ENCODE measurements at places on chromosomes 7 and 10. TPM values are rescaled to one million over a fixed set of nuclear protein-coding genes. Genes with fewer than 3 reads are reported as not detected.

- DNase-seq, result no peak
Measured at GRCh38 chr10:1085258-1085657, 29.1 kb downstream of the WDR37 start.

DNA sequence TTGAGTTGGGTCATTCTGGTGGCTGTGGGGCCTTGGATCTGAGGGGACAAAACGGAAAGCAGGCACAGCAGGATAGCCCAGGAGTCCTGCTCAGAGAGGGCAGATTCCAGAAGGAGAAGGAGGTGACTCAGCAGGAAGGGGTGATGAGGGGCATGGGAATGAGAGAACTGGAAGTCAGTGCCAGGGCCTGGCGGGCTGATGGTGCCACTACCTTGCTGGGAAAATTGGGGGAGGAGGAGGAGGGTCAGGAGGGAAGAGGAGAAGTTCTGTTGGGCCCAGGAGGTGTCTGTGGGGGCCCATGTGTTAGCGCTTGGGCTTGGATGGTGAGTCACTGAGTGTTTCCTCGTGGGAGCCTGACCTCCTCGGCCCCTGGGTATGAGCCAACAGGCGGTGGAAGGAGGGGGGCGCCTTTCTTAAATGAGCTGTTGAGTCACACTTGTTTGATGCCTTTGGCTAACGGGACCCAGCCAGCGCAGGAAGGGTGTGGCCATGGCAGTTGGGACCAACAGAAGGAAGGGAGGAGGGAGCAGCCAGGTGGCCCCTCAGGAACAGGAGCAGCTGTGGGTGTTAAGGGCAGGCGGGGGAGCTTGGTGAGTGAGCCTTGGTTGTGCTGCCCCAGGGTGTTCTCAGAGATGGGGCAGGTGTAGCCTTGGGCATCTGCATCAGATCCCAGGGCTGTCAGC is 130.0 kb upstream of the BTBD16 start:
- DNase-seq, result peak; percentile 92

DNA sequence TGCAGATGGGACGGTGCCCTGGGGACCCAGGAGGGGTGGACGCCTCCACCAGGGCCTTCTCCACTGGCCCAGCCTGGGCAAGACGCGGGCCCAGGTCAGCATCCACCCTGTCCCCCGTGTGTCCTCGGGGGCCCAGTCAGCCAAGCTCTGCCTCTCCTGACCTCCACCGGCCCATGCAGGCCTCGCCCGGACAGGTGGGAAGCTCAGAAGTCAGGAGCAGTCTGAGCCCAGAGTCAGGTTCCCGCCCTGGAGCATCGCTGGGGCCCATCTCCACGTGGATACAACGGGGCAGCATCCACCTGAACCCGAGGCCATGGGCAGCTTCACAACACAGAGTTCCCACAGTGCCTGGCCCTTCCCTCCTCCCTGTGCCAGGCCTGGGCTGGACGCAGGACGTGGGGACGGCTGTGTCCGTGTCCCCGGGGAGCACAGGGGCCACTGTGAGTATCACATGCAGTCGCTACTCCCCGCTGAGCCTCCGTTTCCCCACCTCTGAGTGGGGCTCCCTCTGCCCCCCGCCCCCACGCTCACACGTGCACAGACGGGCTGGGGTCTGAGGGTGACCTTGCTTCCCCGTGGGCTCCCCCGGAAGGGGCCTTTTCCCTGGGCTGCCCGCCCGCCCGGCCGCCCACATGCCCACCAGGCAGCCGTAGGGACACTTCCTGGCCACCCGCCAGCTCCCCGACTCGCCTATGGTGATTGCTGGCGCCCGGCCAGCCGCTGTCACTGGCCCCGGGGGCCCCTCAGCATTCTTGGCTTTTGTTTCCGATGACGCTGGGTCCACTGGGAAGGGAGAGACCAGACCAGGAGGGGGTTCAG is 64.3 kb downstream of the PDGFA start:
- DNase-seq, result no peak

DNA sequence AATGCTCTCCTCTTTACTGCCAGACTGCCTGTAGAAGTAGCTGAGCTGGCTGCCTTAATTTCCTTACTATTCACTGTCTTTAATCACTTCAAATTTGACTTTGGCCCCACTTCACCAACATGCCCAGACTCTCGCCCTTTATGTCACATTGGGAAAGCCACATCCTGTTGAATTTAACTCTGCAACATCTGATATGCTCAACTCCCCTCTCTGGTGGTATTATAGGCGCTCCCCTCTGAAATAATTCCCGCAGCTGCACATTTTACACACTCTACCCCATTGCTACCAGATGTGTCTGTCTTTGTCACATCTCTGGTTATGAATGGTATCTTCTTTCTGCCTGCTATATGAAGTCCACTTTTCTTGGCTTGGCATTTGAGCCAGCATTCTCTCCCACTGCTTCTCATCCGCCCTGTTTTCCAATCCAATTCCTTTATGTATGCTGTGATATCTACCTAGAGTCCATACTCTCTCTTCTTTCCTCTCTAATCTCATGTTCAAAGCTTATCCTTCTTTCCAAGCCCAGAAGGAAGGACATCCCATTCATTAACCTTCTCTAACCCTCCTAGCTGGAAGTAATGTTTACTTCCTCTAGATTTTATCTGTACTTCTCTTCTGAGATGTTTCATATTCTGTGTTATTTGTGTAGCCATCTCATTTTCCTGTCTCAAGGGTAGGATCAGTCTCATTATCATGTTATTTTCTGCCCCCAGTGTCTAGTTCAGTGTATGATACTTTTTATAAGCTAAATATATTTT is 134.5 kb downstream of the ST7 start:
- no peak for DNase-seq

GRCh38 chr10:17835688-17836087 is 26.5 kb downstream of the MRC1 start:
- DNase-seq, result peak; percentile 85

- DNase-seq, result no peak
Measured at GRCh38 chr7:2566348-2566889, 7.6 kb downstream of the IQCE start.

GRCh38 chr10:73509695-73510094 is 13.9 kb upstream of the PPP3CB start:
- no peak for DNase-seq

GRCh38 chr10:77156406-77156879 is 481.2 kb downstream of the KCNMA1 start:
- peak; percentile 60 for DNase-seq

- no peak for DNase-seq
Measured at GRCh38 chr7:18566829-18567228, 71.3 kb downstream of the HDAC9 start.

- no peak for DNase-seq
Measured at GRCh38 chr7:52691257-52691656, 344.2 kb upstream of the POM121L12 start.

- DNase-seq, result no peak
Measured at GRCh38 chr10:108582387-108582786, 1340.9 kb downstream of the XPNPEP1 start.

- no peak for DNase-seq
Measured at GRCh38 chr10:72976886-72977285, 22.3 kb upstream of the PLA2G12B start.

GRCh38 chr7:105046414-105046813 is 32.4 kb downstream of the KMT2E start:
- no peak for DNase-seq

DNA sequence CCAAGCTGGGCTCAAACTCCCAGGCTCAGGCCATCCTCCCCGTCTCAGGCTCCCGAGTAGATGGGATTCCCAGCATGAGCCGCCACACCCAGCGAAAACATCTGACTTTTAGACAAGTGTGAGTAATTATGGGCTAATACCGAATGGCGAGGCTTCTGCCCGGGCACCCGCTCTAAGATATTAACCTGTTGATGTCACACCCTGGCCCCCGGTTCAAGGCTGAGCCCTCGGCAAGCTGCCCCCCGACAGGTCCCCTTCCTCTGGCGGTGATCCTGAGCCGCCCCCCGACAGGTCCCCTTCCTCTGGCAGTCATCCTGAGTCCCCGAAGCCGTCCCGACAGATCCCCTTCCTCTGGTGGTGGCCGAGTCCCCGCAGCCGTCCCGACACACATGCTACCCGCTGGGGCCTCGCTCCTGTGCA is 5.2 kb downstream of the PSMG3 start:
- DNase-seq, result no peak

GRCh38 chr10:131703941-131704340 is 196.9 kb upstream of the PPP2R2D start:
- no peak for DNase-seq

DNA sequence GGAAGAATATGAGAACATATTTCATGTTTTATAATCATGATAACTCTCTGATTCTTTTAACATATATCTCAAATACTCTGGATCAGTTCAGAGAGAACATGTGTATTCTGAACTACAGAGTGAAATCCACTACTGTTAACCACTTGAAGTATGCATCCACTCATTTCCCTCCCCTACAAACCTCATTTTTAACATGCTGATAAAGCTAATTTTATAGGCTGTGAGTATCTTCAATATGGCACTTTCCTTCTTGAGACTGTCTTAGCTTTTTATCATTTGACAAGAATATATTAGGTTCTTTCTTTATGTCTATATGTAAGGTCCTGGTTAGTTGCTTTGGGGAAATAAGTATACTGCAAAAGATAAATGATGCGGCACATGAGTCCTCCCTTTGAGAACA is 154.8 kb downstream of the MLLT10 start:
- no peak for DNase-seq

- no peak for DNase-seq
Measured at GRCh38 chr7:123343611-123344010, 143.8 kb upstream of the SLC13A1 start.

GRCh38 chr7:37186753-37187152 is 261.9 kb downstream of the ELMO1 start:
- DNase-seq, result no peak

- peak; percentile 64 for DNase-seq
Measured at GRCh38 chr7:99473315-99473596, 566 bp downstream of the ZNF789 start.

GRCh38 chr10:45278860-45279498 is 36.4 kb downstream of the OR13A1 start:
- DNase-seq, result no peak

DNA sequence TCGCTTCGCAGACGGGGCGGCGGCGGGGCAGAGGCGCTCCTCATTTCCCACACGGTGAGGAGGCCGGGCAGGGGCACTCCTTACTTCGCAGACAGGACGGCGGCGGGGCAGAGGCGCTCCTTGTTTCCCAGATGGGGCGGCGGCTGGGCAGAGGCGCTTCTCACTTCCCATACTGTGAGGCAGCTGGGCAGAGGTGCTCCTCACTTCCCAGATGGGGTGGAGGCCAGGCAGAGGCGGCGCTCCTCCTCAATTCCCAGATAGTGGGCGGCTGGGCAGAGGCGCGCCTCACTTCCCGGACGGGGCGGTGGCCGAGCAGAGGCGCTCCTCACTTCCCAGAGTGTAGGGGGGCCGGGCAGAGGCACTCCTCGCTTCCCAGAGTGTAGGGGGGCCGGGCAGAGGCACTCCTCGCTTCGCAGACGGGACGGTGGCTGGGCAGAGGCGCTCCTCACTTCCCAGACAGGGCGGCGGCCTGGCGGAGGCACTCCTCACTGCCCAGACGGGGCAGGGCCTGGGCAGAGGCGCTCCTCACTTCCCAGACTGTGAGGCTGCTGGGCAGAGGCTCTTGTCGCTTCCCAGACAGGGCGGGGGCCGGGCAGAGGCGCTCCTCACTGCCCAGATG is 43.1 kb downstream of the ZEB1 start:
- no peak for DNase-seq

GRCh38 chr7:26626156-26626555 is 238.2 kb downstream of the SKAP2 start:
- DNase-seq, result no peak

GRCh38 chr7:92306153-92306552 is 60.4 kb downstream of the ANKIB1 start:
- DNase-seq, result no peak

DNA sequence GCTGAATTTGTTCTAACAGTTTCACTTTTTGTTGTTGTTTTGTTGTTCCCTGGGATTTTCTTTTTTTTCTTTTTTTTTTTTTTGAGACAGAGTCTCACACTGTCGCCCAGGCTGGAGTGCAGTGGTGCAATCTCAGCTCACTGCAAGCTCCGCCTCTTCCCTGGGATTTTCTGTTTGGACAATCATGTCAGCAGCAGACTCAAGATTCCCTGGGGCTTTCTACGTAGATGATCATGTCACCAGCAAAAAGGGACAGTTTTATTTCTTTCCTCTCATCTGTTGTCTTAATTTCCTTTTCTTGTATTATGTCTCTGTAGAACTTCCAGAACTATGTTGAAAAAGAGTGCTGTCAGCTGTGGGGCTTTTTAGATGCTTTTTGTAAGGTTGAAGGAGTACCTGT is 241.4 kb downstream of the TNS3 start:
- no peak for DNase-seq

GRCh38 chr7:13169356-13169755 is 481.9 kb downstream of the ARL4A start:
- no peak for DNase-seq

DNA sequence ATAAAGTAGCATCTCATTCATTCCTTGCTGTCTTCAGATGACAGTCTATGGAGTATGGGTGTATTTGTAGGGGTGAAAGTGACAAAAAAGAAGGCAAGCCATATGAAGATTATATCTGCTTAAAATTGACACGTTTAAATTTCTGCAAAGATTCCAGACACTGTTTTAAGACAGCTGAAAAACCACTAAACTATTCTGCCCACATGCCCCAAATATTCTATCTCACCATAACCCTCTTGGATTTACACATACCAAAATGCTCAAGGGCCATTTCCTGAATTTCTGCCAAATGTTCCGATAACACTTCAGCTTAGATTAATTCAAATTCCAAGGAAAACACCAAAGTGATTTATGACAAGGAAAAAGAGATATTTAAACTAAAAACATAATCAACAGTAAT is 99.9 kb upstream of the IL6 start:
- DNase-seq, result no peak

The ZNF425 gene
- polyA plus RNA-seq, result 2.2 TPM

The RNF148 gene
- not detected for polyA plus RNA-seq

The CHST15 gene
- polyA plus RNA-seq, result 5.6 TPM

The TLX1 gene
- polyA plus RNA-seq, result not detected

The EBLN1 gene
- polyA plus RNA-seq, result not detected

The AKR1C4 gene
- polyA plus RNA-seq, result 0.37 TPM

The MALRD1 gene
- polyA plus RNA-seq, result not detected

The MINDY3 gene
- 16.1 TPM for polyA plus RNA-seq

The PON1 gene
- polyA plus RNA-seq, result 1.8 TPM

The SFTPA1 gene
- not detected for polyA plus RNA-seq

The TFPI2 gene
- polyA plus RNA-seq, result 163 TPM

The SEPTIN14 gene
- not detected for polyA plus RNA-seq

The PDIA4 gene
- 161 TPM for polyA plus RNA-seq

The PLEKHS1 gene
- 0.08 TPM for polyA plus RNA-seq

The PKD2L1 gene
- 0.10 TPM for polyA plus RNA-seq

The CLDN4 gene
- 1.5 TPM for polyA plus RNA-seq

The BNIP3 gene
- 51.0 TPM for polyA plus RNA-seq

The CCDC172 gene
- polyA plus RNA-seq, result not detected

The COL1A2 gene
- not detected for polyA plus RNA-seq

All from A549 (cell line).